GM12878 (cell line): ENCODE measurements at places on chromosomes 6 and 20. TPM values are rescaled to one million over a fixed set of nuclear protein-coding genes. Genes with fewer than 3 reads are reported as not detected.

The SYNE1 gene
- 19.9 and 23.7 TPM in 2 replicates for total RNA-seq

The WFDC5 gene
- total RNA-seq: not detected in 2 replicates

The ELOVL4 gene
- 0.08 TPM in 1 of 2 replicates, not detected in the other for total RNA-seq

The DCBLD1 gene
- 7.4 and 9.2 TPM in 2 replicates for total RNA-seq

The TRIM40 gene
- total RNA-seq: not detected in 2 replicates

The SPATA2 gene
- total RNA-seq: 10.1 and 11.7 TPM in 2 replicates

The HNF4A gene
- 0.16 and 0.21 TPM in 2 replicates for total RNA-seq

The CLPSL1 gene
- not detected in 2 replicates for total RNA-seq

The NKX2-4 gene
- total RNA-seq: not detected in 2 replicates

The SLC29A1 gene
- total RNA-seq: 71.7 and 79.5 TPM in 2 replicates

The LY6G5B gene
- total RNA-seq: 11.1 and 16.5 TPM in 2 replicates

The FLOT1 gene
- 111 and 115 TPM in 2 replicates for total RNA-seq

The WDR27 gene
- 26.4 and 26.6 TPM in 2 replicates for total RNA-seq

The FOXC1 gene
- total RNA-seq: 1.5 and 1.7 TPM in 2 replicates

The SEC63 gene
- total RNA-seq: 63.1 and 73.0 TPM in 2 replicates

The SNAI1 gene
- 0.33 and 0.43 TPM in 2 replicates for total RNA-seq

The CLDN20 gene
- not detected in 2 replicates for total RNA-seq

The SRC gene
- 63.5 and 71.3 TPM in 2 replicates for total RNA-seq

The FAM217A gene
- not detected in 2 replicates for total RNA-seq

The SCGN gene
- total RNA-seq: not detected in 2 replicates

The ADGRB3 gene
- not detected in 2 replicates for total RNA-seq

The VSX1 gene
- total RNA-seq: not detected in 2 replicates

The TGM2 gene
- total RNA-seq: 1.2 and 1.8 TPM in 2 replicates

The OLIG3 gene
- total RNA-seq: not detected in 2 replicates

The EYS gene
- not detected in 2 replicates for total RNA-seq

The PROCR gene
- total RNA-seq: 0.38 TPM in 1 of 2 replicates, not detected in the other

The PRDM13 gene
- total RNA-seq: 0.15 TPM in 1 of 2 replicates, not detected in the other

The SNAP25 gene
- total RNA-seq: not detected in 2 replicates

The TENT5A gene
- 0.41 and 0.48 TPM in 2 replicates for total RNA-seq

The SEMG1 gene
- total RNA-seq: not detected in 2 replicates

The GJA10 gene
- not detected in 2 replicates for total RNA-seq

The DZANK1 gene
- 4.8 and 5.5 TPM in 2 replicates for total RNA-seq

The GFOD1 gene
- 18.0 and 20.6 TPM in 2 replicates for total RNA-seq
